ENCODE measurements at places on chromosomes 6 and 20.

DNA sequence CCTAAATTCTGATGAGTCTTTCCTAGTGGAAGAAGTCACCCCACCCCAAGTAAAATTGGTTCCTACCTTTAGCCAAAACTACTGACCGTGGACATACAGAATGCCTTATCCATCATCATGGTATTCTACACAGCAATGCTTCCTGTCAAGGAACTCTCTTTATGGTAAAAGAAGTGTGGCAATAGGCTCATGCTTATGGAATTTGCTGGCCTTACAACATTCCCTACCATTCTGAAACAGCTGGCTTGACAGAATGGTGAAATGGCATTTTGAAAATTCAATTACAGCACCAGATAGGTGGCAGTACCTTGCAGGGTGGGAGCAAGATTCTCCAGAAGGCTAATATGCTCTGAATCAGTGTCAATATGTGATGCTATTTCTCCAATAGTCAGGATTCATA lies 41.8 kb upstream of the BACH2 start:
- no peak for DNase-seq

DNA sequence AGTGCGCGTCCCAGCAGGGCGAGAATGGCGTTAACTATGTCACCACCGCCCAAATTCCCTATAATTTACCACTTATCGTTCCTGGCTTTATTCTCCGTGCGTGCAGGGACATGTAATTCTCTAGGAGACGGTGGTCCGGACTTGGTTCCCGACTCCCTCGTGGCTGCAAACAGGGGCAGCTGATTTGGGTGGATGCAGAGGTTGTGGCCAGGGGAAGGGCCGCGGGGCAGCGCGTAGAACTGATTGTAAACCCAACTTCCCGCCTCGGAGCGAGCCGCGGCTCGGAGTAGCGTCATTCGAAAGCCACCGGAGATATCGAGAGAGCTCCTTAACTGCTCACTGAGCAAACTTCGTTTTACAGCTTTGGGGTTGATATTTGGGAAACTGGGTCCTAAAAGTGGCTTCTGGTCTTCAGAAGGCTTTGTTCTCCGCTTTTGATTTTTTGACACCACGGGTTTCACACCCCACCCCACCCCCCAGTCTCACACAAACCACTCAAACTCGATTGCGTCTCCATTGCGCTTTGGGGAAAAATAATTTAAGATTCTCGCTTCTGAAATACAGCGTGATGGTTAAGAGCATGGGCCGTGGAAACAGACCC lies 17.5 kb upstream of the ZSCAN9 start:
- DNase-seq, result peak; percentile 58

DNA sequence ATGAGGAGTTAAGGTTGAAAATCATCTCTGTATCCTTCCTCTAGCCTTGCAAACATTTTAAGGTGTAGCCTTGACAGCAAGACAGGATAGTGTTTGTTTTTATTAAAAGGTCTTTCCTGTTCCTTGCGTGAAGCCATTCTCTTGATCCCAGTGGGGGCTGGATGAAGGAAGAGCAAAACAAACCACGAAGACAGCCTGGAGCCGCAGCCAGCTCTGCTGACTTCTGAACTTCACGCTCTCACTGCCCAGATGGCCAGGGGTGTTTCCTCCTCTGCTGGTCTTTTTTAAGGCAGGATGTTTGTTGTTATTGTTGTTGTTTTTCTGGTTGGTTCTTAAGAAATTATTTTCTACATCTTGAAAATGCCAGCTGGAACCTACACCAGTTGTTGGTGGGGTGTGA lies 156.4 kb downstream of the MTHFD1L start:
- no peak for DNase-seq

DNA sequence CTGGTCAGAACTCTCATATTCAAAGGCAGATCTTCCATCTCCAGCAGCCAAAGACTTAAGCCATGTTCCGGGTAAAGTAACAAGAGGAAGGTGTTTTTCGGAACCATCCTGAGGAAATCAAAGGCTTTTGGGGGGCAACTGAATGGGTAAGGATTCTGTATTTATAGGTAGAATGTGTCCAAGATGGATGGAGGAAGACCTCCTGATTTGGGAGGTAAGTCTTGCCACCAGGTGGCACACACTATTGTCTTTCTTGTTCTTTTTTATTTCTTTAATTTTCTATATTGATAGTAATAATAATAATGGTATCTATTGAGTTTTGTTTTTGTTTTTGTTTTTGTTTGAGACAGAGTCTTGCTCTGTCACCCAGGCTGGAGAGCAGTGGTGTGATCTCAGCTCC lies 53.0 kb upstream of the UBR2 start:
- DNase-seq, result no peak

DNA sequence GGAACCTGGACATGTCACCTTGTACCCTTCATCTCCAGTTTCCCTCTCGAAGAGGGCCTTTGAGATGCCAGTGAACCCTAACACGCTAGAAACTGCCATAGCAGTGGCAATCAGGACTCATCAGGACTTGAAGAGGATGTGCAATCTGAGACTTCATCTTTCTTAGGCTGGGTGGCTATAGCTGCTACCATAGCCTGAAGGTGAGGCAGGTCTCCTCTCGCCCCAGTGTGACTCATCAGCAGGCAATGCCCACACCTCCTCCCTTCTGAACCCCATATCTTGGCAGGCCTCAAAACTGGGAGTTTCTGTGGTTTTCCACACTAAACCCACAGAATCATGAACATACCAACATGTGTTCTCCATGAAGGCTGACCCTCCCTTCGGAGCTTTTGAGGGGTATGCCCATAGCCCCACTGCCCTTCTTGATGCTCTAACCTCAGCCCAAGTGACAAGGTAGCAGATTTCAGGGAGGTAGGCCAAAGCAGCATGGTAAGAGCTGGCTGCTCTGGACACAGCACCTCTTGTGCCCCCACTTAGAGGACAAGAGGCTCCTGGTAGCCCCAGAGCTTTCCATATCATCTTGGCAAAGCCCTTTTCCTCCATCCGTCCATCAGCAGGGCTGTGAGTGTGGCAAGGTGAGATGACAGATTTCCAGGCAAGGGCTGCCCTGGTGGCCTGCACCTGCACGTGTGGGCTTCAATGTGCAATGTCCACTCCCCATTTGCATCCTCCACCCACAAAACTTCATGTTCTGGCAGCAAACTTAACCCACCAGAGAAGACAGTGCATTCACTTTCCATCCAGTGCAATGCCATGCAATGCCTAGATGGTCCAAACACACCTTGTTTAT lies 2.6 kb downstream of the BLCAP start:
- DNase-seq, result no peak

DNA sequence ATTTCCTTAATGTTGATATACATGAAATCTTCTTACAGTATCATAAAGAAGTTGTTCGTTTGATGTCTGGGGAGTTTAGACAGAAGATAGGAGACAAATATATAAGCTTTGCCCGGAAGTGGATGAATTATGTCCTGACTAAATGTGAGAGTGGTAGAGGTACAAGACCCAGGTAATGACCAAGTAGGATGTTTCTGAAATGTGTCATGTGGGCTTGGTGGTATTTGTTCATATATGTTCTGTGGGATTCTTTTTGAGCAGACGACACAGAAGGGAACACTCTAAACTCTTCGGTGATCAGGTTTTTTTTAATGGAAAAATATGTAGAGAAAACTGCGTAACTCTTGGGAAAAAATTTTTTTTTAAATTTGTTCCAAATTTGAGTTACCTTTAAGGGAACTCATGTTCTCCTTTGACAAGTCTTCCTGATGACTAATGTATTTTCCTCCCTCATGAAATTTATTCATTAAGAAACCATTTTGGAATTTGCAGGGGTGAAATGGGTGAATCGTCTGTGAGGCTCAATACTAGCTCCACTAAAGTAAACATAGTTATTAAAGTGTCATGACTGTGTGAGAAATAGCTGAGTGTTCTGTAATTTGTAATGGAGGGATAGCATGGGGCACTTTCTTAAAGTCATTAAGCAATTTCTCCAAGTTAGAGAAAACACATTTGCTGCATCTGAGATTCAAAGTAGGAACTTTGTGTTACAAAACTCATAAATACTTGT lies 100.6 kb downstream of the MAP3K4 start:
- DNase-seq, result no peak

GRCh38 chr20:49785149-49785851 lies 27.3 kb upstream of the SLC9A8 start:
- DNase-seq, result no peak

GRCh38 chr6:140230282-140230681 lies 855.8 kb upstream of the CITED2 start:
- no peak for DNase-seq

DNA sequence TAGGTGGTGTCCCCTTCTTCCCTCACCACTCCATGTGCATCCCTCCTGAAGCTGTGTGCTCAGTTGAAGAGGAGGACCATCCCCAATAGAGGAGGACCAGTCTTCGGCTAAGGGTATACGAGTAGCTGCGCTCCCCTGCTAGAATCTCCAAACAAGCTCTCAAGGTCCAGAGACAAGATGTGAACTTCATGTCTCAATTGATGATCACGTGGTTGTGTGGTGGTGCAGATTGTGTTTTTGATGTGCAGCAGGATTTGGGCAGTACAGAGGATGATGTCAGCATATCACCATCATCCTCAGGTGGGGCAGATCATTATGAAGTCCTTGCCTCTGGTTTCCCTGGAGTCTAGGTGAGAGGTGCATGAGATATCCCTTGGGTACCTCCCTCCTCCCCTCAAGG lies 20.0 kb upstream of the DDR1 start:
- no peak for DNase-seq

DNA sequence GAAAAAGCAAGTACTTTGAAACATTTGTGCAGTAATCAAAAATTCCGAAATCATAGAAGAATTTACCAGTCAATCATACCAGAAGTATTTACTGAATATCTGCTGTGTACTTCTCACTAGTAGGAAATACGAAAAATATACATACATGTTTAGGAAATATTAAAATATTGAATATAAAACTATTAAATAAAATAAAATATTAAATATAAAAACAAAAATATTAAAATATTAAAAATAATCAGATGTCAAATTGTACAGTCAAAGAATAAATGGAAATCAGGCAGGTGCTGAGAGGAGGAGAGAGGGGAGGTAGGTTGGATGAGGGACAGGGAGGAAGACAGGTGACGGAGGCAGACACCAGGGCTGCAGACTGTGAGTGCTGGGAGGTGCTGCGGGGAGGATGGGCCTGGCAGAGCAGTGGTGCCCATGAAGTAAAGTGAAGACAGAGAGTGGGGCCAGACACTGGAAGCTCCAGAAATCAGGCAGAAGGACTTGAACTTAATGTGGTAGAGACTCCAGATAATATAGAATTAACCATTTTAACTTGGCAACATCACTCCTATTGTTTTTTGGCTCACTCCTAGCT lies 55.9 kb downstream of the PRKN start:
- DNase-seq, result no peak

DNA sequence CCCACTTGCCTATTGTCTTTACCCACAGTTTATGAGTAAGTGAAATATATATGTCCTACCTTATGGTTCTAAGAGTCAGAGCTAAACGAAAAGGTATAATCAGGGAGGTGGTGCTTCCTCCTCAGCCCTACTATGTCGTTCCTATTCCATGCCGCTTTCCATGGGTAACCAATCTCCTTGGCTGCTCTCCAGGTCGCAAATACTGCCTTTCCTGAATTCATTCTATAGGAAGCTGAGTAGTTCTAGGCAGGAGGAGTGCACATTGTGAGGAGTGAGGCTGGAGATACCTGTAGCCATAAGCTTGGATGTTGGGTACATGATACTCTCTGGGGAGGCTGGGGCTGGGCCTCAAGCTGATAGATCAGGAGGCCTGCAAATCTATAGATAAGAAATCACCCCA lies 5.8 kb downstream of the IL20RA start:
- DNase-seq, result no peak

GRCh38 chr6:137486416-137486815 lies 7.8 kb downstream of the OLIG3 start:
- DNase-seq, result no peak

GRCh38 chr6:139860203-139860602 lies 485.8 kb upstream of the CITED2 start:
- no peak for DNase-seq

- no peak for DNase-seq
Measured at GRCh38 chr6:134447423-134447822, 129.5 kb upstream of the SGK1 start.

DNA sequence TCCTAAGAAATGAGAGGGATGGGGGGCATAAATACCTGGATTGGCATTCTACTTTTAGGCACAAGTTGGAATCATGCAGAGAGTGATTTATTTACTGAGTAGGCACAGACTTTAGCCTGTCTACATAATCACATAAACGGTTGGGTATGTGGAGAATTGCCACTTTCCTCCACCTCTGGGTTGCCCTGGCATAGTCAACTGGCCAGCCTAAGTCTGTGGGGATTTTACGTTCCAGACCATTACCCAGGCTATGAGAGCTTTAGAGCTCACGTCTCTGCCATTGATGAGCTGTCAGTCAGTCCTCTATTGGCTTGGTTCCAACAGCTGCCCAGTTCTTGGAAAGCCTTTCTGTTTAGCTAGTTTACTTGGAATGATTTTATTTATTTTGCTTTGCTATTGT lies 5.0 kb upstream of the BHLHE23 start:
- DNase-seq, result no peak

- DNase-seq, result no peak
Measured at GRCh38 chr20:51594236-51595057, 51.9 kb upstream of the NFATC2 start.

DNA sequence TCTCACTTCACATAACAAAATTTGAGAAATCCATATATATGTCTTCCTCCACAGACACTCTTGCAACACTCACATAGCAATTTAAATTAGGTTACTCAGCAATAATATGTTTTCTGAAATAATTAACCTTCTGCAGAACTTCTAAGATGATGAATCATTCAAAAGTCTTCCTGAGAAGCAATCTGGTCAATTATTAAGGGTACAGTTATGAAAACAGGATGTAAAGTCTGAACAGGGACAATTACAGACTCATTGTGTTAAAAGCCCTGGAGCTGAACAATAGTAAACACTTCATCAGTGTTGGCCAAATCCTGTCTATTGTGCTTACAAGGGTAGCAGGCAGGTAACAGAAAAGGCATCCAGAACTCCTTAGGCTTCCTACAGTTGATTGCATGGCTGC lies 75.4 kb downstream of the FILIP1 start:
- no peak for DNase-seq

DNA sequence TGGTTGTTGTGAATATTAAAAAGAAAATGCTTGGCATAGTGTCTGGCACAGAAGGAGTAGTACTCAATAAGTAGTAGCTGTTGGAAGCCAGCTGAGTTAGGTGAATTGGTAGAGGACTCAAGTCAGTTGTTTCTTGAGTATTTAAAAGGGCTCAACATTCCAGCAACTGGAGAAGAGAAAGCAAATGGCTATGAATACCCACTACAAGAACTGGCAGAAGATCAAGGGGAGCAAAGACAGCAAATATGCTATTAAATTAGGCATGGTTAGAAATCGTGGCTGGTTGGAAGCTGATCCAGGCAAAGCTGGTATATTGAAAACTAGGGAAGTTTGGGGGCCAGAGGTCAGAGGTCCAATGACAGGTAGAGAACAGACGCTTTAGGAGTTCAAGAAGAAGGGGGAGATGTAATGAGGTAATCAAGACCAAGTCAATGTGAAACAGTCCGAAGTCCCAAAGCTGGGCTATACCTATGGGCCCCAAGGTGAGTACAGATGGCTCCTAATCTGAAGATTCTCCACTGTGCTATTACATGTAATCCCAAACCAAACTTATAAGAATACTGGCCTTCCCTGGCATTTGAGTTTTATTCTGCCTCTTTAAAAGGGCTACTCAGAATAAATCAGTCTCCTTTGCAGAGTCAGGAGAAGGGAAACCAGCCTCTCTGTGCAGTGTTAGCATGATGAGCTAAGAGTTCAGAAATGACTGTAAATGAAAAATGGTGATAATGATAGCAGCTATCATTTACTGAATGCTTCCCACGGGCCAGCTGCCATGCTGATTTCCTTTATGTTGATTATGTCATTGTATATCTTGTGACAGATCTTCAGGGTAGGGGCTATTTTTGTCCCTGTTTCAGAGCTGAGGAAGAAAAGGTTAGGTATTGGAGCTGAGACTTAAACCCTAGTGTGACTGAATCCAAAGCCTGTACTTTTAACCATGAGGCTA lies 122.3 kb downstream of the ANKS1A start:
- DNase-seq, result no peak
